ENCODE measurements at places on chromosomes 7 and 10.

GRCh38 chr10:117741524-117741923 is 199.0 kb downstream of the EMX2 start:
- no peak for DNase-seq

- DNase-seq: no peak
These were observed 238.9 kb downstream of the TNS3 start for GRCh38 chr7:47343061-47343455.

DNA sequence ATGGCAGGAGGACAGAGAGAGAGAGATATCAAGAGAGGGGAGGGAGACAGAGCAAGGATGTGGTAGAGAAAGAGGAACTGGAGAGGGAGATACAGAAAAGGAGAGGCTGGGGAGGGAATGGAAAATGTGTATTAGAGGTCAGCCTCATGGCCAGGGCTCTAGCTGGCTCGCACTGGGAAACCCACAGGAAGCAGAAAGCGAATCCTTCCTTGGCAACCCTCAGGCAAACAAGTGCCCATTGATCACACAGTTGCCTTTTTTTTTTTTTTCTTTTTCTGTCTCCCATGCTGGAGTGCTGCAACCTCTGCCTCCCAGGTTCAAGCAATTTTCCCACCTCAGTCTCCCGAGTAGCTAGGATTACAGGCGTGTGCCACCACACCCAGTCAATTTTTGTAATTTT is 391.2 kb downstream of the TYW1 start:
- no peak for DNase-seq

DNA sequence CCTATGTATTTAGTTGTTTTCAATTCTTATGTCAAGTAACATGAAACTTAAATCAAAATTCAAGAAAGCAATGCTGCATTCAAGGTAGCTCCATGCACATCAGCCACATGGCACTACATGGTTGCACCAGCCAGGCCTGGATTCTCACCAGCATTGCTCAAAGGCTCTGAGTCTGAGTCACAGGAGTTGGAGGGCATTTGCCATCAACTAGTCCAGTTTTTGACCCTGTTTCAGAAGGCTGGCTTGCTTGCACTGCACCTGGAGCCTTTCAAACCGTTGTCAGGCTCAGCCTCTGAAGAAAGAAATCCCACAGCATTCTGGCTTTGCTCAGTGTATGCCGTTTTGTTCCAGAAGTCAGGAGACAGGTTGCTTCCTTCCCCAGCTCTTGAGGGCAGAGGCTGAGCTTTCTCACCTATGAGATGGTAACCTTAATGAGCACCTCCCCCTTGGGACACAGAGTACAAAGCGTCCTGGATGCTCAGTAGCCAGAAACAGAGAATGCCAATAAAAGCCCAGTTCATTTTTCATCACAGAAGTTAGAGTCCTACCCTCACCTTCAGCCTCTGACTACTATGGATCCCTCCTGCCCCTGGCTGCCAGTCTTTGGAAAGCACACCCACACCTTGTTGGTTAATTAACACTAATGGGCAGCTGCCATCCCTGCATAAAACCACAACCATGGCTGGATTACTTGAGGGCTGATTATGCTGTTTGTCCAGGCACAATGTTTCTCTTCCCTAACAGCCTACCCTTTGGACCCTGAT is 288.4 kb upstream of the LRRTM3 start:
- DNase-seq: no peak

DNA sequence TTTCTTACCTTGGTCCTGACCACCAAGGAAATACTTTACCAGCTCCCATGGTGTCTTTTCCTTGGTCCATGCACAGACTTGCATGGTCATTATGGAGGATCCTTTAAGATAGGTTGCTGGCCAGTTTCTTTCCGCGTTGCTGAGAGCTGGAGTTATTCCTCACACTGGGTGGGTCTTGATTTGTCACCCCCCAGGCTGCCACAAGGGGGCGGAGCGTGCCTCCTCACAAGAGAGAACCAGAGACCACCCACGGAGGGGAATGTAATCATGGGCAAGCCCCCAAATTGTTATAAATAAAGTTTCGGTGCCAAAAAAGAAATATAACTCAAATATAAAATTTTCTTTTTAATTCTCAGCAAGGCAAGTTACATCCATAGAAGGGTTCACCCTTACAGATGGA is 10.5 kb upstream of the TRIM24 start:
- DNase-seq: no peak

- DNase-seq: no peak
These were observed 489.4 kb downstream of the DNAJB9 start for GRCh38 chr7:109059089-109059488.

DNA sequence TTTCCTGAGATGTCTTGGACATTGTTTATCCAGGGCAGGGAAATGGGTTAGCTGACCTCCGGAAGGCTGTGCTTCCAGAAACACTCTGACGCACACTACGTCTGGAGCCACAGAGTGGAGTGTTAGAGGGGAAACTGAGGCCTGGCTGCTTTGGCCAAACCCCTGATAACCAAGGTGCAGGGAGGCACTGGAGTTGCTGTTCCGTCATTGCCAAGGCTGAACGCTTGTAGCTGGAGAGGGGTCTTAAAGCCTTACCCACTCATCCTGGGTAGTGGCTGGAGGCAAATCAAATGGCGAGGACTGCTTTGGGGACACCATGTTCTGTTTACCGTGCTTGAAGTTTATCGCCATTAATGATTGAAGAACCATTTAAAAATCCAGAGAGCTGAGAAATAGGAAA is 604.1 kb upstream of the FOXK1 start:
- no peak for DNase-seq
